ENCODE measurements at places on chromosomes 3 and 15. TPM values are rescaled to one million over a fixed set of nuclear protein-coding genes. Genes with fewer than 3 reads are reported as not detected.

DNA sequence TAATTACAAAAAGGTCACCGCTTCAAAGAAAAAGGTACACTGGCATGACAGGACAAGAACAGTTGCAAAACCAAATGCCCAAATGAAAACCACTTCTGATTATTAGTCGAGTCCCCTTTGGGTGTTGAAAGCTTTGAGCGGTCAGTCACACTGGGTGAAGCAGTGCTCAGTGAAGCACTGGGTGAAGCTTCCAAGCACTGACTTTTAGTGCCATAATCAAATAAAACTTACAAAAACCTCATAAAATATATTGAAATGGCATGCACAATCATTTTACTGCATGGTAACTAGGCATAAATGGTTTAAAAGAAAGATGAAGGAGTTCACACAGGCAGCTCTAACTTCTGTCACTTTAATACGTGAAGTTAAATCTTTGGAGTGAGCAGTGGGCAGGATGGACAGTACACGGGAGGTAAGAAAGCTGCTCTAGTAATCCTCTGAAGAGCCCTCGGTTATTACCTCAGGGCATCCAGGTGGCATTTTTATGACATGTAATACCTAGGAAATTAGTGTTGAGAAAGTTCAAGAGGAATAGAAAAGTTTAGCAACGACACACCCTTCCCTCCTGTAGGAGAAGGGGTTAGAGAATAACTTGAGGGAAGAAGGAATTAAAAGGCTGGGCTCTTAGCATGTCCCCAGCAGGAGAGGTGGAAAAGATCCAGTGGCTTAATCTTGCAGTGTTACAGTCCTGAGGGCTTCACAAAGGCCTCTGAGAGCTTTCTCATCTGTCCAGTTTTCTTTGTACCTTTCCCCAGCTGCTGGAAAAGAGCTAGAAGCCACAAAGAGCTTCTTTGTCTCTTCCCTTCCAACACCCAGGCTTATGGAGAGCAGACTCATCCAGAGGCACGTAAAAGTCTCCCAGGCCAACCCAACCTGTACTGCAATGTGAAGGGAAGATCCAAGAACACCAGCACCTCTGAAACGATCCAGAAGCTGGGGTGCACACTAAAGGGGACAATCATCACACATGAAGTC lies 64.9 kb upstream of the MYO5C start:
- H3K4me1 ChIP-seq, result no peaks in the 10 kb centered on the region
- peaks cover 14% of the 10 kb centered on the region for H3K36me3 ChIP-seq
- no peak for DNase-seq
- no peak overlapping the region for H3K4me3 ChIP-seq
- no peak overlapping the region for H3K27ac ChIP-seq

- H3K27me3 ChIP-seq, result no peaks in the 10 kb centered on the region
- H3K36me3 ChIP-seq, result no peaks in the 10 kb centered on the region
- no peak for DNase-seq
- H3K4me1 ChIP-seq, result no peaks in the 10 kb centered on the region
- H3K4me3 ChIP-seq, result no peak overlapping the region
- no peak overlapping the region for H3K27ac ChIP-seq
Measured at GRCh38 chr3:86175051-86175536, 815.9 kb downstream of the VGLL3 start.

DNA sequence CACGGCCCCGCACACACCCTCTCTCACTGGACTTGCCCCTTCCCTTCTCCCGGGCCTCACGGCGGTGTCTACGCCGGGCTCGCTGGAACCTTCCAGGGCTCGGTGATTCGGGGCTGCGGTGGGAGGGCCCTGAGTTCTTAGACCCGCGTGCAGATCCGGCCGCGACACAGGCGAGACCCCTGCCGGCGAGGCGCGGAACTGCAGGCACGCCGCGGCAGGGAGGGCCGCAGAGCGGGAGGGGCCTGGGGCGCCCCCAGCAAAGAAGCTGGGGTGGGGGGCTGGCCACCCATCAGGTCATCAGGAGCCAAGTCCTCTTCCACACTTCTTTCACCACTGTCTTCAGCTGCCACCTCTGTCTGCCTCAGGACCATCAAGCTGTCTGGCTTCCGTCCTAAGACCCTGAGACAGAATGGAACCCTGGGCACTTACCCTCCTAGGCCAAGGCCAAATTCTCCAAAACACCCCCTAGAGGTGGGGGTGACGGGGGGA lies 164.5 kb downstream of the XXYLT1 start:
- H3K27ac ChIP-seq, result peak overlapping the region; percentile 96
- H3K4me1 ChIP-seq, result peaks cover 44% of the 10 kb centered on the region
- H3K27me3 ChIP-seq, result no peaks in the 10 kb centered on the region
- peaks cover 8% of the 10 kb centered on the region for H3K36me3 ChIP-seq
- DNase-seq, result peak; percentile 76

GRCh38 chr3:47225310-47225906 lies 57.2 kb downstream of the KIF9 start:
- DNase-seq, result no peak
- H3K27me3 ChIP-seq, result no peaks in the 10 kb centered on the region
- H3K4me3 ChIP-seq, result no peak overlapping the region
- no peaks in the 10 kb centered on the region for H3K4me1 ChIP-seq
- H3K36me3 ChIP-seq, result no peaks in the 10 kb centered on the region

- no peaks in the 10 kb centered on the region for H3K4me1 ChIP-seq
- peaks cover 2% of the 10 kb centered on the region for H3K27me3 ChIP-seq
- no peak overlapping the region for H3K27ac ChIP-seq
- no peak overlapping the region for H3K4me3 ChIP-seq
- DNase-seq, result no peak
Measured at GRCh38 chr15:68028137-68028887, 25.8 kb upstream of the PIAS1 start.

The ZPLD1 gene
- not detected for total RNA-seq

The P2RY1 gene
- total RNA-seq, result 1.7 TPM

DNA sequence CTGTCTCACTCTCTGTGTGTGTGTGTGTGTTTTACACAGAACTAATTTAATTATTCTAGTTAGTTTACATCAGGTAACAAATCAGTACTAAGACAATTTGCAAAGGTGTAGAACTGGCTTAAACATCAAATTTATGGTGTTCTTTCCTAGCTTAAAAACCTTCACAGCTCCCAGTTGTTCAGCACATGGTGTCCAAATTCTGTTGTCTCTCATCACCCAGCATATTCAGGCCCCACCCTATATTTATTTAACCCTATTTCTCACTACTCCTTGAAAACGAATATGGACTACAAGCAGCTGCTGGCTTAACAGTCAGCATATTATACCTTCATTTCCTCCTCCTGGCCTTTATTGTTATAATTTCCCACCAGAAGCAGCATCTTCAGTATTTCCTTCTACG lies 1.2 kb downstream of the IL20RB start:
- H3K4me3 ChIP-seq, result no peak overlapping the region
- no peaks in the 10 kb centered on the region for H3K36me3 ChIP-seq
- H3K27ac ChIP-seq, result no peak overlapping the region
- no peak for DNase-seq

DNA sequence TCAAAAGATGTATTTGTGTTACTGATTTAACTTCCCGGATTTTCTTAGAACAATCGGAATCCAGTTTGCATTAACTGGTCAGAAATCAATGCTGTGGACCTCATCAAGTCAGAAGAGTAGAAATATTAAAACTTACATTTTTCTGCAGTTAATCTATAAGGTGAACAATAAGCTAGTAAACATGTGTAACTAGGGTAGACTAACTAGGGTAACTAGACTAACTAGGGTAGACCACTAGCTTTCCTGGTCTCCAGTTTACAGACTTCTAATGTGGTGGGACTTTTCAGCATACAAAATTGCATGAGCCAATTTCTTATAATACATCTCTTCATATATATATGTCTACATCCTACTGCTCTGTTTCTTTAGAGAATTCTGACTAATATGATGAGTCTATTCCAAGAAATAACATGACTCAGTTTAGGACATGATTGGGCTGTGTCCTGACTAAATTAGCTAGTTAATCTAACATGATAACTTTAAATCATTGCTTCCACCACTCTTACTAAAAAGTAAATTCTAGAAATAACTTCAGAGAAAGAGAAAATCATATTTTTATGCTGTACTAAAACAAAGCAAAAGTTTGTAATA lies 5.3 kb downstream of the PLSCR2 start:
- DNase-seq, result no peak
- no peaks in the 10 kb centered on the region for H3K36me3 ChIP-seq
- no peak overlapping the region for H3K27ac ChIP-seq

DNA sequence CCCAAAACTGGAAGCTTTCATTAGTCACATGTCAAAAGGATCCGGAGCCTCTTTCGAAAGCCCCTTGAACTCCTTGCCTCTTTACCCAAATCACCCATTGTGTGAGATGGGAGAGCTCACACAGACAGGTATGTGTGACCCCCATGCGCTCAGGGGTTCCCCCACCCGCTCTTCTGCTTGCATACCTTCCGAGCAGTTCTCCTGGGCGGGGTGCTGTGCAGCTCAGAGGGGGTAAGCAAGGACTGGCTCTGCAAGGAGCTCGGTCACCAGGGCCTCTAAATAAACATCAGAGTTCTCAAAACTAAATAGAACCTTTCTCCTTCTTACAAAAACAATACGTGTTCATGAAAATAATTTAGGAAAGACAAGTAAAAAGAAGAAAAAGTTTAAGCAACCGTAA lies 55.7 kb downstream of the PXYLP1 start:
- no peak for DNase-seq
- no peaks in the 10 kb centered on the region for H3K4me1 ChIP-seq
- H3K4me3 ChIP-seq, result no peak overlapping the region

DNA sequence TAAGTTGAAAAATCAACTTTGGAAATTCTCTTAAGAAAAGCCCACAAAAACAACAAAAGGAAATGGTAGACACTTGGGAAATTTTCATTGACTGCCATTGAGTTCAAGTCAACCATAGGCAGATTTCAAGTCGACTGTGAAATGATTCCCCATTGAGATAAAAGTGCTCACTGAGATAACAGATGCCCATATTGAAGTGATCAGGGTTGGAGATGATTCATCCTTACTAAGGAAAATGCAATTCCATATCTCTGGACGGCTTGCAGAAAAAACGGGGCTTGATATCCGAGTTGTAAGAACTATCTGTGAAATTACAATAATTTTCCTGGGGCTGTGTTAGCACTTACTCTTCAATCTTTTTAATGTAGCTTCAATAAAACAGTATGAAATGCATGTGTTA lies 373.1 kb upstream of the THRB start:
- no peaks in the 10 kb centered on the region for H3K36me3 ChIP-seq

The UROC1 gene
- not detected for total RNA-seq

The TMC3 gene
- total RNA-seq, result not detected

DNA sequence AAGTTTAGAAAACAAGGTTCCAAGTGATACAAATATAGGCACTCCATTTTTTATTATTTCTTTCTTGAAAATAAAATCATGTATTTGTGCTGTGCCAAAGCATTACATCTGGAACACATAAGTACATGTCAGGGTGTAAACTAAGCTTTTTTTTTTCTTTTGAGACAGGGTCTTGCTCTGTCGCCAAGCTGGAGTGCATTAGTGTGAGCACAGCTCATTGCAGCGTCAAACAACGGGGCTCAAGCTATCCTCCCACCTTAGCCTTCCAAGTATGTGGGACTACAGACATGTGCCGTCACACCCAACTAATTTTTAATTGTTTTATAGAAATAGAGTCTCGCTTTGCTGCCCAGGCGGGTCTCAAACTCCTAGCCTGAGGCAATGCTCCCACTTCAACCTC lies 9.0 kb downstream of the SPATA12 start:
- no peak for DNase-seq
- peaks cover 10% of the 10 kb centered on the region for H3K4me1 ChIP-seq
- no peak overlapping the region for H3K27ac ChIP-seq
- H3K36me3 ChIP-seq, result no peaks in the 10 kb centered on the region
- no peaks in the 10 kb centered on the region for H3K27me3 ChIP-seq

The C15orf39 gene
- total RNA-seq, result 33.6 TPM

The STARD9 gene
- total RNA-seq, result 17.2 TPM
